ENCODE measurements at places on chromosomes 2 and 18. TPM values are rescaled to one million over a fixed set of nuclear protein-coding genes. Genes with fewer than 3 reads are reported as not detected.

EN1 gene
- not detected for total RNA-seq

RUFY4 gene
- 2.1 TPM for total RNA-seq

CIB4 gene
- not detected for total RNA-seq

CDH19 gene
- not detected for total RNA-seq

CAPN14 gene
- 0.35 TPM for total RNA-seq

CNDP1 gene
- total RNA-seq, result not detected

DNA sequence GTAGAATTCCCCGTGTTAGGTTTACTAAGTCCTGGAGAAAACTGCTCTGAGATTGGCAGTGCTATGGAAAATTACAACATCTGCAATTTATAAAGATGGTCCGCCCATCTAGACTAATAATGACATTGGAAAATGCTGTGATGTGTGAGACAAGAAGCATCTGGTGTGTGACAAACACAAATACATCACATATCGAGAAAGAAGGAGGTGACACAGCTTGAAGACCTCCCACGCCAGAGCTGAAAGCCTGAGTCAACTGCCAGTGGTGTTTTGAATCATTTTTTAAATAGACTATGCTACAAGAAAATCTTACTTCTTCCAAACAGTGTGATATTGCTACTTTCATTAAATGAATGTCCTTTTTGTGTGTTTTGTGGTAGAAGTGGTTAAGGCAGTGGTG, 8.6 kb upstream of the ANO7 start:
- DNase-seq, result no peak

DNA sequence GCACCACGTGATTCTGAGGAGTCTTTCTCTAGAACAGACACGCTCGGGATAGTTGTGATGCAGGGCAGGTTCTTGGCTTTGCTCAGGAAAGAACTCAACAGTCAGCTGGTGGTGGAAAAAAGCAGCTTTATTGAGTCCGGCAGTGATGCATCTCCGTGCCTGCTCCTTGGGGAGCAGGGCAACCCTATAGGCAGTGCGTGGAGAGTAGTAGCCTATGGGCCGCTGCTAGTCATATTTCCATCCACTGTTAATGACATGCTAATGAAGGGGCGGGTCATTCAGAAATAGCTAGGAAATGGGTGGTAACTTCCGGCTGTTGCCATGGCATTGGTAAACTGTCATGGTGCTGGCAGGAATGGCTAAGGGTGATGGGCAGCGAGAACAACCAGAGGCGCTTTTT, 11.6 kb upstream of the ACKR3 start:
- no peak for DNase-seq

GRCh38 chr2:99150706-99151105, 4.0 kb downstream of the TSGA10 start:
- DNase-seq, result no peak

DNA sequence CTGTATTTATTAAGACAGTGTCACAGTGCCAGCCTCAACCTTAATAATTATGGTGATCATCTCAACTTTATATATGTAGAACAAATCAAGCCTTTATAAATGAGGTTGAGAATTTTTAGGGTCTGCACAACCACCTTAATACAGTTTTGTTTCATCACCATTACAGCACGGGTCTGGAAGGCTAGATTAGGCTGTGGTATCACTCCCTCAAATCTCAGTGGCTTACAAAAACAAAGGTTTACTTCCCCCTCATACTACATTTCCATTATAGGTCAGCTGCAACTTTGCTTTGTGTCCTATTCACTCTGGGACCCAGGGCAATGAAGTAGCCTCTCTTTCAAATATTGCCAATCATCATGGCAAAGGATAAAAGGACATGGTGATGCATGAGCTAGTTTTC, 23.3 kb upstream of the USP14 start:
- DNase-seq, result no peak

- DNase-seq, result no peak
These were observed 105.9 kb downstream of the PXDN start for GRCh38 chr2:1638281-1638860.

DNA sequence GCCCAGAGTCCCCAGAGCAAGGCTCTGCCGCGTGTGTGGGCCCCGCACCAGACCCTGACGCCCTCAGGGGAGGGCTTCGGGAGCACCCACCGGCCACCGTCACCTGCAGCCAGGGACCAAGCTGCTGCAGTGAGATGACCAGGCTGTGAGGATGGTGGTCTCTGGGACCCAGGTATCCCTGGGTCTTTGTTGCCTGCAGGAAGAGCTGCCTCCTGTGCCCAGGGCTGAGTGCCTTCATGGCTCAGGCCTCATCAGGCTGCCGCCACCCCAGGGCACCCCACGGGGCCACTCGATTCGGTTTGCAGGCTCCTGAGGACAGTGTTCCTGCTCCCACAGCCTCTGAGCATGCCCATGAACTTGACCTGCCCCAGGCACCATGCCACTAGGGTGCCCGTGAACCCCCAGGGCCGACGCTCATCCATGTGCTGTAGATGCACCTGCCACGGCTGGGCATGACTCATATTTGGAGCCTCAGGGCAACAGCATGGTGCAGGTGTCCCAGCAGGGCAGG, 109.8 kb downstream of the FAM210A start:
- no peak for DNase-seq

DNA sequence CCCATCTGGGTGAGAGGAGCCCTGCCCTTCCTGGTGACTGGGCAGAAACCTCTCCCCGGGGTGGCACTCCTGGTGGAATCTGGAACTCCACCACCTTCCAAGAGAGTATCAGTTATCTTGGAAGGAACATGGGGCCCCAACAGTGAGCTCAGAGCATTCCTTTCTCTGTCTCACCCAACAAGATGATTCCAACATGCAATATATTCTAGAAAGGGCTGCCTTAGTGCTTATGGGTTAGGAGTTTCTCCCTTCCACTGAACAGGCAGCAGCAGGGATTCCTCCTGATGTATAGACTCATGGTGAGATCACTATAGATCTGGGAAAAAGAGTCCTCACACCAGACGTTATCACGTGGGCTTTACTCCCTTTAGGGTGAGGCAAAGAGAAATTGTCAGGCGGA, 147.1 kb downstream of the COL4A4 start:
- DNase-seq, result no peak

DNA sequence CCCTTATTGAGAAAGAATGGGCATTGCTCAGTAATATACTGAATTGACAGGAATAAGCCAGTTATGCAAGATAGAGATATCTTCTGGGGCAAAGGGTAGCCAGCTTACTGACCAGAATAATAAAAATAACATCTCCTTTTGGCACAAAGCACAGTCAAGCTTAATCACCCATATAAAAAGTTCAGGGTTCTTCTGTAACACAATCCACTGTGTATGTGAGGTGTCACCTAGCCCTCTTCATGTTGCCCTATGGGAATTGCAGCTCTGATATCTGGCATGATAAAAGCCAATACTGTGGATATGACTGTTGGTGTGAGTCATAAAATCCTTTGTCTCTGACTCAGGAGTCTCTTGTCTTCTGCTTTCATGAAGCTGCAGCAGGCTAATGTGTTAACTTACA, 90.8 kb downstream of the DSEL start:
- DNase-seq, result no peak

DNA sequence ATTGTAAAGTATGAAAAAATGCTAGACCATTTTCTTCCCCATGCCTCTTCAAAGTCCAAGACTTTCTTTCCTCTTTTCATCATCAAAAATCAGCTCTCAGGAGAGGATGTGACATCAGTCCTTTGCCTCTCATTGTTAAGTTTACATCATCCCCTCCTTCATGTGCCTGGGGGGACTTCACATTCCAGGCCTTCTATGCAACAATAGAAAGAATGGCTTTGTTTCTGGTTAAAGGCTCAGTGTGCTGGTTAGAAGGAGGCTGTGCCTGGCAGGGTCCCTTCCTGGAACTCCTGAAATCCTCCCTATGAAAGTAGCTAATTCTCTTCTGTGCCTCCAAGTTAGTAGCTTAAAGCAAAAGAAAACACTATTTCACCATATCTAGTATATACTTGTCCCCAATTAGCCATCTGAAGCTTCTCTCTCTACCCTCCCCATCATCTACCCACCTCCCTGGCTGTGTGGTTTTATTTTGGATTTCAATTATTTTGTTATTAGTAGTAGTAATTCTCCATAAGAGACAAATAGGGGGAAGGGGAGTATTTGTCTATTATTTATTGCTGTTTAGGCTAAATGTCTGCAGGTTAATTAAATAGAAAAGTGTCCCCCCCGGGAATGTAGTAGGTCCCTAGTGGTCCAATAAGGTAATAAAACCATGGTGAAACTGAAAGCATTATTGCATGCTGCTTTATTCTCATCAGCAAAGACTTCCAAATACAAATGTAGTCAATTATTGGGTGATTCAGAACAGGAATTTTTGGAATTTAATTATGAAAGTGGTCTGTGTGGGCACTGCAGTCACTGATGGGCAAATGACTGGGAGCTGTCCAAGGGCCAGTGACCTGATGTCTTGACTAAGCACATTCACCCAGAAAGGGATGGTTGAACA, 69.0 kb downstream of the CPO start:
- DNase-seq, result no peak

- no peak for DNase-seq
These were observed 1378.1 kb upstream of the NXPH2 start for GRCh38 chr2:140158259-140158658.

DNA sequence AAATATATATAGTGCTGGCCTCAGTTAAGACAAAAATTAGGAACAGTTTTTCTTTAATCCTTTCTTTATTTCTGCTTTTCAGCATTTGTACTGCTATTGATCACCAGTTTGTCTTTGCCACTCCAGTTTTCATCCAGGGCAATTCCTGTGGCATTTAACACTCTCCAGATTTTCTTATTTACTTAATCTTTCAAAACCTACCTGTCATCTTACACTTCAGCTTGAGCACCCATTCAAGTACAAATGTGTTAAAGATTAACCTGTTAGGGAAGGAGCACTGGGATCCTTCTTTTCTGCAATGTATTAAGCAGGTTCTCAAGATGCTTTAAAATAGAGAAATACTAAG, 101.8 kb upstream of the SCN1A start:
- no peak for DNase-seq

- no peak for DNase-seq
These were observed 14.4 kb upstream of the UGGT1 start for GRCh38 chr2:128076461-128077106.

GRCh38 chr2:138602166-138602460, 100.5 kb downstream of the SPOPL start:
- DNase-seq, result no peak

- peak; percentile 16 for DNase-seq
These were observed 107.2 kb upstream of the L3MBTL4 start for GRCh38 chr18:6521803-6522418.

- DNase-seq, result no peak
These were observed 149.1 kb upstream of the CTAGE1 start for GRCh38 chr18:22566703-22567420.

DNA sequence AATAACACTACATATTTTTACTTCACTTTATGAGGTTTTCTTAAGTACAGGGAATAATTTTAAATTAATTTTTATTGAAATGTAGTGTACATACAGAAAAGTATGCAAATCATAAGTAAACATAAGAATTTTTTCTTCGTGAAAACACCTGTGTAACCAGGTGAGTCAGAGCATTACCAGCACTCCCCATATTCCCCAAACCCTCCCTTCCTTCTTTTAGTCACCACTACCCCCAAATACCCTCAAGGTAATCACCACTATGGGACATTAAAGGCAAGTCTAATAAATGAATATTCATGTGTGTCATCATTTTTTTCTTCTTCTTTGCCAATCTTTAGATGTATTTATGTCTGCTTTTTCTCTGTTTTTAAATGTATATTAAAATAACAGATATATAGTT, 139.9 kb upstream of the LTBP1 start:
- DNase-seq, result no peak

Measured in activated CD4-positive, alpha-beta memory T cell treated with anti-CD3 and anti-CD28 coated beads, Interleukin-2, amount 10 ng/mL, durations not matched to agents 7 days and 5 days (primary cell).